ENCODE measurements at places on chromosomes 12 and 14. TPM values are rescaled to one million over a fixed set of nuclear protein-coding genes. Genes with fewer than 3 reads are reported as not detected.

GRCh38 chr14:97846156-97846555 is 1049.0 kb downstream of the VRK1 start:
- DNase-seq = no peak

DNA sequence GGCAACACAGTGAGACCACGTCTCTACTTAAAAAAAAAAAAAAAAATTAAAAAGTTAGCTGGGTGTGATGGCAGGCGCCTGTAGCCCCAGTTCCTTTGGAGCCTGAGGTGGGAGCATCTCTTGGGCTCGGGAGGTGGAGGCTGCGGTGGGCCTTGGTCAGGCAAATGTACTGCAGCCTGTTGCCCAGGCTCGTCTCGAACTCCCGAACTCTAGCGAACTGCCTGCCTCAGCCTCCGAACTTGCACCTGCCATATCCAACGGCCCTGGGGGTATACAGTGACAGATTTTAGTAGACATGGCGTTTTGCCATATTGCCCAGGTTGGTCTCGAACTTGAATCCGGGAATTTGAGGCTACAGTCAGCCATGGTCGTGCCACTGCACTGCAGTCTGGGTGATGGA is 195.4 kb downstream of the ALG10 start:
- no peak for DNase-seq

- peak; percentile 8 for DNase-seq
Measured at GRCh38 chr12:108939594-108939993, 59.7 kb downstream of the DAO start.

DNA sequence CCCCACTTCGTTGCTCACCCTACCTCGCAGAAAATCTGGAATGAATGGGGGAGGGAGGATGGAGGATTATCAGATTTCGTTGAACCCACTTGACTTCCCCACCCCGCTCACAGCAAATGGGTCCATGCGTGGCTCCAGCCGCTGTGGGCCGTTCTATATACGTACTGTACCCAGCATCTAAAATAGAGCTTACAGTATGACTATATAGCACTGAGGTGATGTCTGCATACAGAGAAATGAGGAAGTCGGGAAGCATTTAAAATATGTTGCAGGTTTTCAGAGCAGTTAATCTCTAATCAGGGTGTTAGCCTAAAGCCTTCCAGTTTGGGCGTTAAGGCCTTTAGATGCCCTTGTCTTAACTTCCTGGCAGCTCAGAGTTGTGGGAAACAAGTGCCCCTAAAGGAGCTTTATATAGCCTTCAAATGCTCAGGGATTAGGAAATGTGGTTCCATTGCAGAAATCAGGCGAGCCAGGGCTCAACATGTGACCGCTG is 1.4 kb downstream of the BICDL1 start:
- no peak for DNase-seq

DNA sequence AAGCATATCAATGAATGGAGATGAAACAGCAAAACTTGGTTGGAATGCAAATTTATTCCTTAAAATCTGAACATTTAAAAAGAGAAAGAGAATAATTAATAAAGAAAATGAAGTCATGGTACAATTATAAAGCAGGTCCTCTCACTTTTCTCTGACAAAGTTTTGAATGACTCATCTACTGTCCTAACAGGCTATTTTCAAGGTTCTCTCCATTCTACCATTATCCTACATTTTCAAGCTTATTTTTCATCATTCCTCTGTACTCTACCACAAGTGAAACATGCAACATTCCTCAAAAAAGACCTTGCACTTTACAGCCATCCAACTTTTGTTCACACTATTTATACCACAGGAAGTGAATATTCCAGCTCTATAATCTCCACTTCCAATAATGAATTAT is 36.9 kb upstream of the AP4S1 start:
- peak; percentile 32 for DNase-seq

GRCh38 chr12:28955931-28956330 is 193.1 kb upstream of the FAR2 start:
- peak; percentile 22 for DNase-seq

DNA sequence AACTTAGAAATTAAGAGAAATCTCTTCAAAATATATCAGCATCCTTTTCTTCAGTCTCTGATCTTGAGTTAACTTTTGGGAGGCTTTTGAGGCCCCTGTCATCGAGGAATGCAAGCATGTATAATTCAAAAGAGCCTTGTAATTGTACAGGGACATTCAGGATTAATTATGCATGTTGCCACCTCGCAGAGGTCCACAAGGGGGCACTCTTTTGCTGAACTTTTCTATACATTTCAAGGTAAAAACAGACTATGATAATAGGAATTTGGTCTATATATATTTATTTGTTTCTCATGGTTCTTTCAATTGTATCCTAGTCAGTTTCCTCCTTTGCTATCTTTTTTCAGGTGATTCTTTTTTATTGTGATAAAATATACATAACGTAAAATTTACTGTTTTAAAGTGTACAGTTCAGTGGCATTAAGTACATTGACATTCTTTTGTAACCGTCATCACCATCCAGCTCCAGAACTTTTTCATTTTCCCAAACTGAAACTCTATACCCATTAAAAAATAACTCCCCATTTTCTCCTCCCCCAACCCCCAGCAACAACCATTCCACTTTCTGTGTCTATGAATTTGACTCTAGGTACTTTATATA is 47.0 kb upstream of the SLC2A13 start:
- peak; percentile 71 for DNase-seq

The KLHL28 gene
- 14.2 TPM for total RNA-seq

Measured in fibroblast of the aortic adventitia (primary cell).